ENCODE measurements at places on chromosomes 5 and 9.

DNA sequence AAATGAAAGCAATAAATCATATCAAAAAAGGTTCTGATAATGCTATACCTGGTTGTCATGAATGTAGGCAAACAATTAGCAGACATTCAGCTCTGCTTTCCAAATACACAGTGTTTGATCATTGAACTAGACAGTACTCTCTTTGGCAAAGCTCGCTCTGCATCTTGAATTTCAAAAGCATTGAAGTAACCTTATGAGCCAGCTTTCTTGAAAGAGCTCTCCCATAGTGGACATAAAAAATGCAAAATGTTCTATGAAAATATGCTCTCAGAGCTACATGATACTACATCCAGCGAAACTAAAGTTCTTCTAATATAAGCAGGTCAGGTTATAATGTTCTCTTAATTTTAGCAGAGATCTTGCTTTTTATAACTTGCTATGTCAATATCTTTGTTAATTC lies 533.4 kb downstream of the CSNK1G3 start:
- no peak for DNase-seq

- DNase-seq, result no peak
These were observed 4.8 kb downstream of the HBEGF start for GRCh38 chr5:140341591-140341990.

DNA sequence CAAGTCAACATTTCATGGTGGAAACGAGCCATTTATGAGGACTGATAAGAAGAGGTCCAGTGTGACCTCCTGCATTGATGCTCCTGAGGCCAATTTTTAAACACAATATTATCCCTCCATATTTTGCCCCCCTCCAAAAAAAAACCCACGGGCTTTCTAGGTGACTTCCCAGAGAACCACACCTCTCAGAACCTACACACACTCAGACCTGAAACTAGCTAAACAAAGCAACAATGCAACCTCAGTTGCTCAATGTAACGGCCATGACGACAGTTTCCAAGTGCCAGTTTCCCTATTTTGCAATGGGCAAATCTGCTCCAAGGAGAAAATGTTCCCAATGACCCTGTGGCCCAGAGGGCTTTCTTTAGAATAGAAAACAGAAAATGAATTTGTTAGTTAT lies 3.5 kb downstream of the NRG2 start:
- DNase-seq, result no peak

GRCh38 chr5:148343603-148344487 lies 8.5 kb downstream of the SPINK9 start:
- DNase-seq, result no peak

- DNase-seq, result no peak
These were observed 21.4 kb upstream of the PRR16 start for GRCh38 chr5:120442694-120443093.

GRCh38 chr9:122055701-122056100 lies 37.4 kb downstream of the TTLL11 start:
- no peak for DNase-seq

DNA sequence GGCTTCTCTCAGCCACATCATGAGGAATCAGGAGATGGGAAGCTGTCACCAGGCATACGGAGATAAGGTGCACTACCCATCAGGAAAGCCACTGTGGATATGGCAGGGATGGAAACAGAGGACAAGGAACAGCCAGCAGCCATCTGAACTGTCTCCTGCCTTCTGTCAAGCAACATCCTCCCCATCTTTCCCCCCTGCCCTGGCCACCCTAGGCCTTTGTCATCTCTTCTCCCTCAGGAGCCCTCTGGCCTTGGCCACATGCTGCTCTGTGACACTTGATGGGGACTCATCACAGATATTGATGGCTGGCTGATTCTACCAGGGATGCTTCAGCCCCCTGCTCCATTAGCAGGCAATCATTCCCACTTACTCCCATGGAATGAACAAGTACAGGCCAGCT lies 21.1 kb upstream of the MEIKIN start:
- DNase-seq, result no peak

DNA sequence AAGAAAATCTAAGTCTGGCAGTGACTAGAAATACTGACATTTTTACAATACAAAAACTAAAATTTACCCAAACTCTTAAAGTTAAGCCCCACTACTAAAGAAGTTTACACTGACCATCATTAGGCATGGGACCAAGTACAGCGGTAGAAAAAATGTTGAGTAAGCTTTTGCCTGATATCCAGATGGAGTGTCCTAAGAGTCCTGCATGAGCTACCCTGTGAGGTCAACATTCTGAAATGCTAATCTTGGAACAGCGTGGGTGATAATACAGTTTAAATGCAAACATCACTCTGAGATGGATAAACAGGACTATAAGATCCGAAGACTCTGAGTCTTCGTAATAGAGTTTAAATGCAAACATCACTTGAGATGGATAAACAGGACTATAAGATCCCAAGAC lies 189.7 kb downstream of the DCP2 start:
- no peak for DNase-seq

- DNase-seq, result no peak
These were observed 465.4 kb downstream of the RASEF start for GRCh38 chr9:82597241-82598203.

DNA sequence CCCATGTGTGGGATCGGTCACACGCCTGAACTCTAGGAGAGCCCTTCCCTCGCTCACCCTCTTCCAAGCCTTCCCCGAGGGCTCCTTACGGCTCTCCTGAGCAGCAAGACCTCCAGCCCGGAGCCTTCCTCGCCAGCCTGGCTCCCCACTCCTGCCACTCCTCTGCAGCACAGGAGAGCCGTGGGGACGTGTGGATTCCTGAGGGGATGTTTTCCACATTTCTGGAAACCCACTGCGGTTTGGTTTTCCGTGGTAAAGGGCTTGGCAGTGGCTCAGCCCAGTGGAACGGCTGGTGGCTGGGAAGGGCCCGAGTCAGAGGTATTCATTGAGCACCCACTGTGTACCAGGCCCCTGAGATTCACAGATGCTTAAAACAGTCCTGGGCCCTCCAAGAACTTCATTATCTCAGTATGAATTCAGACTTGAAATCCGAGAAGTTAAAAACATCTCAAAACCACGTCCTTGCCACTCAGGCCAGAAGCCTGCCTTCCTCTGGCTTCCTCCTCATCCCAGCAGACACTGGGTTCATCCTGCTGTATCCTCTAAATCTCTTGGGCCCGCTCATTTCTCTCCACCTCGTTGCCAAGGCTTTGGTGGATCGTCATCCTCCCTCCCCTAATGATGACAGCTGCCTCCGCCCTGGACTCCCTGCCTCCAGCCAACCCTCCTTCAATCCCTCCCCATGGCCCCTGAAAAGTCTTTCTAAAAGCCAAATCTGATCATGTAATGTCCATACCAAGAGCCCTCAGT lies 109.6 kb downstream of the FGF18 start:
- no peak for DNase-seq

- DNase-seq, result no peak
These were observed 69.9 kb downstream of the HSPA4 start for GRCh38 chr5:133121611-133122150.

DNA sequence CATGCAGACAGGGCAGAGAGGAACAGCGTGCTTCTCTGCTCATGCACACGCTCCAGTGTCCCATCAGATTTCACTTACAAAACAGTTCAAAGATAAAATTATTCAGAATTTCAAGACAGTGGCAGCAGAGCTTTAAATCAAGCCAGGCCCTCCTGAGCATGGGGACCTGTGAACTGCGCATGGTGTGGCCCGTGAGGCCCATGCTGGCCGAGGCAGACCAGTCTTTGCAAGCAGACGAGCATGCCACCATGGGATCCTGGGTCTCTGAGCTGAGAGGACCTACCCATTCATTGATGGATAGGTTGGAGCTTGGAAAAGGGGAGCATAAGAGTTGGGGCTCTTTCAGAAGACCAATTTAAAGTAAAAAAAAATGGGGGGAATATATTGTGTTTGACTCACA lies 35.0 kb upstream of the SAP30L start:
- DNase-seq, result no peak

DNA sequence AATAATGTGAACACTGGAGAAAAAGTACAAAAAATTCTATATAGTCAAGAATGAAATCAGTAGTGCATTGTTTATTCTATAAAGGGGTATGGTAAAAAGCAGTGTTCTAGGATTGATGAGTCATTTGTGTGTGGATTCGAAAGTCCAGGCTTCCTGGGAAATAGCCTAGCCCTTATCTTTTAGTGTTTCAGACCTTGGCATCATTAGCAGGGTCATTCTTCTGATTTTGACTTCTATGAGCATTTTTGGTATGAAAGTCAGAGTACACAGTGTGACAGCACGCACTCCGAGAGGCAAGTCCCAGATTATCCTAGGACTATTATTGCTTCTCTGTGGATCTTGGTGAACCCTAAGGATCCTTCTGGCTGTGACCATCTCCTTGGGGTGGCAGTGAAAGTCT lies 16.9 kb downstream of the PCSK5 start:
- no peak for DNase-seq

- no peak for DNase-seq
These were observed 12.6 kb downstream of the VLDLR start for GRCh38 chr9:2634153-2634552.

DNA sequence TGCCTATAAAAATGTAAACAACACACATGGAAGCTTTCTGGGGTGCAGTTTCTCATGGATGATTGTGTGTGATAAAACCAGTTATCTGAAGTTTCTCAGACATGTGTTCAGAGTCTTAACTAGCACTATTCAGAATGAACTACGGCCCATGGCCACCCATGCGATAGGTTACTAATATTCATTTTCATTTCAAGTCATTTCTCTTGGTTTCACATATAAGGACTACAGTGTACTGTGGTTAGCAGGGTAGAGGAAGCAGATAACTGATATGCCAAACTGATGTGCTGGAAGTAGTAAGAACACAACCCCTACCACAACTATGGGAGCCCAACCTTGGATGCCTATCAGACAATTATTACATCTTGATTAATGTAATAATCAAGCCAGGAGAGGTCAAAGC lies 372.1 kb downstream of the DTWD2 start:
- DNase-seq, result no peak

GRCh38 chr5:172801179-172801671 lies 30.2 kb upstream of the DUSP1 start:
- no peak for DNase-seq

DNA sequence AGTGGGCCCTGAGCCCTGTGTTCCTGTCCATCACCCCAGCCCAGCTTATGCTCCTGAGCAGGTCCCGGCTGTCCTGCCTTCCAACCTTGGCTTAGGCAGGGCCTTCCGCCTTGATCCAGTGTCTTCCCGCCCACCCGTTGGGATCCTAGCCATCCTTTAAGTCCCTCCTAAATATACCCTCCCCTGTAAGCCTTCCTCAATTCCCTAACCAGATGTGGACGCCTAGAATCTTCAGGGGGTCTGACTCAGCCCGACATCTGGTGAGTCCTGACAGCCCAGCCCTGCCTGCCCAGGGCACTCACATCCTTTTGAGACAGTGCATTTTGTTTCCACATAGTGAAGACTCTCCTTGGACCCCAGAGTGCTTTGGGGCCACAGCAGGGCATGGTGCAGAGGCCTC lies 23.7 kb downstream of the SLC6A7 start:
- no peak for DNase-seq

DNA sequence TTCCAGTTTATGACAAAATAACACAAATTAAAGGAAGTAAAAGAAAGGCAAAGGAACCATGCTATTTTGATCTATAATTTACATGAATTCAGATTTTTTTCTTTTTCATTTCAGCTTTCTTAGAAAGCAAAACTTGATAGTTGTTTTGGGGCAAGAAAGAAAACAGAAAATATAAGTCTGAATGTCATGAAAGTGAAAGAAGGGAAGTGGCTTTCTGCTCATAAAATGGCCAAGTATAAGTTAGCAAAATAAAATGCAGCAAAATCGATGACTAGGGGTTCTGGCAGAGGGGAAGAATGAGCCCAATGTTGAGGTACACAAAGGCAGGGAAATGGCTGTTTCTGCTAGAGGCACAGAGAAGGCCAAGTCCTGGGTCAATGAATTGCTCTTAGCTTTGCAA lies 3.0 kb upstream of the IFNW1 start:
- DNase-seq, result no peak

DNA sequence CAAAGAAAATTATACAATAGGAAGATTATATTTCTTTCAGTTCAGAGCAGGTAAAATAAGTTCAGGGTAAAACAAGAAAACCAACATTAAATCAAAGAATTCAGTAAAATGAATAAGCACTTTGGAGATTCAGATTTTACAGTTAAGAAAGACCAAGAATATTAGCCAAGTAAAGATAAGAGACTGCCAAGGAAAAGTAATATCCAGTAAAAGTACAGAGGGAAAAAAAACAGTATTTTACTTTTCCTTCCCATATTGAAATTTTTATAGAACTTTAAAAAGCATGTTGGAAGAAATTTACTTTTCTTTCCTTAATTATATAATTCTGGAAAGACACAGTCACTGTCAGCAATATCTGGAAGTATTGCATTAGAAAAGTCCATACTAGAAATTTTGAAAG lies 393.4 kb downstream of the NFIB start:
- no peak for DNase-seq

DNA sequence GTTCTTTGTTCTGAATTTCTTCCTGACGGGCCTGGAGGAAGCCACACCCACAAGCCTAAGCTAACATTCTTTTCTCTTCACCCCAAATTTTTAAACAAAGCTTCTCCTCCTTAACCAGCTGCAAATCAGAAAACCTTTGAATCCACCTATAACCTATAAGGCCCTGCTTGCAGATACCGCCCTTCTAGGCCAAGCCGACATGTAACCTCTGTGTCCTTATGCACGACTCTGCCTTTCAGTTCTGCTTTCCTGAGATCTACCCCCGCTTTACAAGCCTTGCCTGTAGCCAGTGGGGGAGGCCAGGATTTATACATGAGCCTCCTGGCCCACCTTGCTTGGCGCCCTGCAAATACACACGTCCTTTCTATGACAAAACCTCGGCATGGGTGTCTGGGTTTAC lies 19.3 kb downstream of the BRD9 start:
- no peak for DNase-seq

DNA sequence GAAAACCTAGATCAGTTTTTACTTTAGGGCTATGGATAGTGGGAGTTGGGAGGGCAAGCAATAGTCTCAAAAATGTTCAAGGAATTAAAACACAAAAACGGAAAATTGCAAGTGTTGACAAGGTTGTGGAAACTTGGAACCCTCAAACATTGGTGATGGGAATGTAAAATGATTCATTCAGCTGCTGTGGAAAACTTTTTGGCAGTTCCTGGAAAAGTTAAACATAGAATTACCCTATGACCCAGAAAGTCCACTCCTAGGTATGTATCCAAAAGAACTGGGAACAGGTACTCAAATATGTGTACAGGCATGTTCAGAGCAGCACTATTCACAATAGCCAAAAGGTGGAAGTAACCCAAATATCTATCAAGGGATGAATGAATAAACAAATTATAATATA lies 1.2 kb upstream of the MSANTD3 start:
- DNase-seq, result no peak

- no peak for DNase-seq
These were observed 42.3 kb upstream of the MCTP1 start for GRCh38 chr5:95327211-95327610.

Measured in CD4-positive, alpha-beta T cell treated with Interleukin-17A for 4 hours (primary cell).